ENCODE measurements at places on chromosomes 4 and X. TPM values are rescaled to one million over a fixed set of nuclear protein-coding genes. Genes with fewer than 3 reads are reported as not detected.
A peak's percentile ranks its signal among the peaks of the same experiment; 100 is the strongest.

DNA sequence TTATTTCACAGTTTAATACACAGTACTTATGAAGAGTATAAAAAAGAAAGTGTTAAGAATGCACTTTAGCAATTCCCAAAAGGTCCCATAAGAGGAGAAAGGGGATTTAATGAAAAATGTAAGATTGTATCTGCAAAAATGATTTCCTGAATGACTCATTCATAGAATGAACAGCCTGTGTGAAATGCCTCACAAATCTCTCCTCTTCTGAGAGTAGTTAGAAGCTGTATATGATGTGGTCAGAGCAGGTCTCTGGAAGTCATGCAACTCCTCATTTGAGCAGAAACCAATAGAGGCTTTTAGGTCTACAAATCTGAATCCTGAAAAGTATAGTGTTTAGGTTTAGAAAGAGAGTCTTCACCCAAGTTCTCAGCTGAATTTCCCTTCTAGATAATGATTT lies 381.3 kb upstream of the INTU start:
- H3K4me1 ChIP-seq = no peaks in the 10 kb centered on the region
- H3K27me3 ChIP-seq = no peaks in the 10 kb centered on the region
- no peaks in the 10 kb centered on the region for H3K36me3 ChIP-seq
- H3K27ac ChIP-seq = no peak overlapping the region

DNA sequence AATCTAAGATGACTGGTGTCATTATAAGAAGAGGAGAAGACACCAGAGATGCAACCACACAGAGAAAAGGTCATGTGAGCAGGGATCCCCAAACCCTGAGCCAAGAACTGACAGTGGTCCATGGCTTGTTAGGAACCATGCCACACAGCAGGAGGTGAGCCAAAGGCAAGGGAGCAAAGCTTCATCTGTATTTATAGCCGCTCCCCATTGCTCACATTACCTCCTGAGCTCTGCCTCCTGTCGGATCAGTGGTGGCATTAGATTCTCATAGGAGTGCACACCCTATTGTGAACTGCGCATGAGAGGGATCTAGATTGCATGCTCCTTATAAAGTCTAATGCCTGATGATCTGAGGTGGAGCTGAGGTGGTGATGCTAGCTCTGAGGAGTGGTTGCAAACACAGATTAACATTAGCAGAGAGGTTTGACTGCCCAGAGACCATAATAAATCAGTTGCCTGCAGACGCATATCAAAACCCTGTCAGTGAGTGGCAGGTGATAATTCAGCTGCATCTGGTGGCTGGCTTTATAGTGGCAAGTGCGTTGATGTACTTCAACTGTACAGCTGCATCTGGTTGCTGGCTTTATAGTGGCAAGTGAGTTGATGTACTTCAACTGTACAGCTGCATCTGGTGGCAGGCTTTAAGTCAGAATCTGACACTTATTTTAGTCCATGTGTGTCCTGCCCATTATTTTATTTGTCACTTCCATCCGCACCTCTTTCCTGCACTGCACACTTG lies 19.8 kb upstream of the CXCL2 start:
- H3K4me3 ChIP-seq = no peak overlapping the region
- peaks cover 3% of the 10 kb centered on the region for H3K4me1 ChIP-seq
- no peak for DNase-seq

DNA sequence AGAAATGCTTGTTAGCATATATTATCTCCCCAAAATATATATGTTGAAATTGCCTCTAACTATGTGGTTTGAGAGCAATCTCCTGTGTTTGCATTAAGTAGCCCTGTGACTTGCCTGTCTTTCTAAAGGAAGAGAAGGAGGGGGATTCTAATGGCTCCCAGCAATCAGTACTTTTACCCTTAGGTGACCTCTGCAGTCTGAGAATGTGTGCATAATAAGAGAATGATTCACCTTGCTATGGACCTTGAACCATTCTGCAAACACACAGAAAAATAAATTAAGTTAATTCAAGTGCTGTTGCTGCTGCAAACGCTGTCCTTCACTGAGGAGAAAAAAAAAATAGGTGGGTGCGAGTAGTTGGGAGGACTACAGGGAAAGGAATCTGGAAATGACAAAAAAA lies 322.2 kb downstream of the IQCM start:
- no peak for DNase-seq
- H3K27ac ChIP-seq = no peak overlapping the region
- H3K4me3 ChIP-seq = no peak overlapping the region
- H3K36me3 ChIP-seq = no peaks in the 10 kb centered on the region
- H3K27me3 ChIP-seq = no peaks in the 10 kb centered on the region
- no peaks in the 10 kb centered on the region for H3K4me1 ChIP-seq

DNA sequence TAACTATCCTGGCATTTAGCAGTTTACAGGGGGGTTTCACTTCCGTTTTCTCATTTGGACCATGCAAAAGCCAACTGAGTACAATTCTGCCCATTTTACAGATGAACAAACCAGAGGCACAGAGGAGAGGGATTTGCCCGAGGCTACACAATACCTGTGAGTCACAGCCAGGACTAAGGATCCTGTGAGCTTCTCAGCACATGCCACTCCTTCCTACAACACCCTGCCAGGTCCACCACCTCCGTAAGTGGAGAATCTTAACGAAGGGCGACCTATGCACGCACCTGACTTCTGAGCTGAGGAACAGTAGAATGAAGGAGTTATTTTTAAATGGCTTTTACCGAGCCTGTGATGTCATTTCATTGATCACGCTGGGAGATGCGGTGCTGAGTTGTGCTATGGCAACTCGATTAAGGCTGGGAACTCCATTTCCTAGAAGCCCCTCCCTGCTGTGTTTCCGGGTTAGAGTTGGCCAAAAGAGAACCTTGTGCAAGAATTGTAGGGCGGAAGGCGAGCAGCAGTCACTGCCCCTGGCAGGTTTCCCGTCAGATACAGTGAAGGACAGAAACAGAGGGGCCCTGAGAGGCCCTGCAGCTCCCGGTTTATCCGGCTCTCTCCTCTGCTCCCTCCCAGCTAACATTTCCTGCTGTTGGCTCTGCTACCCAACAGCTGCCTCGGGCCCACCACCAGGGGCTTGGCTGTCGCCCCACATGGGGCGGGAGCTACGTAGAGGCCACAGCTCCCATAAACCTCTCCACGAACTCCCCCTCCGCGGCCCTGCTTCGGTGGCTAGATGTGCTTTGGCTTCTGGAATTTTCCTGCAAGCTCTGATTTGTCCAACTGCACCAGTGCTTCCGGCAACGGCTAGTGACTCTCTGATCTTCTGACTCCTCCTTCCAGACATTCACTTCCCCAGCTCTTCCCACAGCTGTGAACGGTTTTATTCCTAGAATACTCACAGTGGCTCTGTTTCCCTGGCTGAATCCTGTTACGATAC lies 75.1 kb upstream of the USP9X start:
- peak overlapping the region; percentile 53 for H3K4me3 ChIP-seq
- peaks cover 26% of the 10 kb centered on the region for H3K27me3 ChIP-seq
- H3K36me3 ChIP-seq = no peaks in the 10 kb centered on the region
- peak; percentile 83 for DNase-seq
- peaks cover 6% of the 10 kb centered on the region for H3K4me1 ChIP-seq

The ACE2 gene
- polyA plus RNA-seq = 0.42 TPM

DNA sequence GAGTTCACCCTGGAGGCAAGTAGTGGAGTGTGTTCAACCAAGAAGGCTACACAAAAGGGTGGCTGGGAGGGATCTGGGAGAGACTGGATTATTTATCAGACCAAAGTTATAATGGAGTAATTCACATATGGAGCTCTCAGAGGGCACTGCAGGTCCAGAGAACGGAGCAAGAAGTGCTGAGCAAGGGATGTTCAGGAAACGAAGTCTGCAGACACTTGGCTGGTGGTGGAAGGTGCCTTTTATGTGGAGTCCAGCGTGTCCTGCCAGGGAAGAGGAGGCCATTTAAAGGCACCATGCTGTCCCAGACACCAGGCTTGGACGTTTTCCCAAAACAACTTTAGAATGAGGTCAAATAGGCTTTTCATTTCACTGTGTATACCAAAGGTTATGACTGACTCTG lies 130.1 kb downstream of the CEP135 start:
- no peaks in the 10 kb centered on the region for H3K27me3 ChIP-seq
- no peaks in the 10 kb centered on the region for H3K36me3 ChIP-seq
- H3K4me1 ChIP-seq = no peaks in the 10 kb centered on the region

- H3K36me3 ChIP-seq = no peaks in the 10 kb centered on the region
- no peak overlapping the region for H3K27ac ChIP-seq
- H3K27me3 ChIP-seq = no peaks in the 10 kb centered on the region
- H3K4me1 ChIP-seq = peaks cover 31% of the 10 kb centered on the region
Measured at GRCh38 chr4:112170451-112170993, 25.3 kb downstream of the FAM241A start.

DNA sequence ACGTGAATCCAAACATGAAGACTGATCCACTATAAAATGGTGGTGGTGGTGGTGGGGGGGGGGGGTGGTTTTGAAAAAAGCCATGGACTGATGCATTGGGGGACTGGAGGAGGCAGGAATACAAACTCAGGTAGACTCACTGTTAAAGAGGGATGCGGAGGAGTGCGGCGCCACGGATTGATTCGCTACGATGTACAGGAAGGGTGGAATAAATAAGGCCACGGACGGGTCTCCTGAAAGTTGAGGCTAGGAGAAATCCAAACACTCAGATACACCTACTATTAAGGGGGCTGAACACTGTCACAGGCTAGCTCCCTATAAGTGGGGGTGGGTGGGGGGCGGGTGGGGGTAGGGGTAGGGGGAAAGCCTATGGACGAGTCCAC lies 591 bp downstream of the ELK1 start:
- DNase-seq = no peak
- H3K27me3 ChIP-seq = no peaks in the 10 kb centered on the region
- peak overlapping the region; percentile 87 for H3K27ac ChIP-seq
- H3K36me3 ChIP-seq = peaks cover 3% of the 10 kb centered on the region
- H3K4me3 ChIP-seq = peak overlapping the region; percentile 72

- no peaks in the 10 kb centered on the region for H3K4me1 ChIP-seq
- H3K27ac ChIP-seq = no peak overlapping the region
- no peak overlapping the region for H3K4me3 ChIP-seq
- DNase-seq = no peak
- H3K27me3 ChIP-seq = peaks cover 15% of the 10 kb centered on the region
Measured at GRCh38 chrX:151970027-151970426, 4.4 kb downstream of the GABRE start.

The GPR143 gene
- not detected for polyA plus RNA-seq

DNA sequence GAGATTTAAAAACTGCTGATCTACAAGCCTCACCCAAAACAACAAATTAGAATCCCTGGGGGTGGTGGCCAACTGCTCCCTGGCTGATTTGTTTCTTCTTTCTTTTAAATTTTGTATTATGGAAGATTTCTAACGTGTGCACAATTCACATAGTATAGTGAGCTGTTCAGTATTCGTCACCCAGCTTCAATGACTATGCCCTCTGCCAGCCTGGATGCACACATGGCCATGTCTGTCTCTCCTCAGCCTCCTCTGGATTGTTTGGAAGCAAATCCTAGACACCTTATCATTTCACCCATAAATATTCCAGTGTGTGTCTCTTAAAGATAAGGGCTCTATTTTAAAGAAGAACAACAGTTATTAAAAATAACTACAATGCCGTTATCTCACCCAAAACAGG lies 61.9 kb downstream of the PDGFRA start:
- no peak overlapping the region for H3K27ac ChIP-seq
- no peaks in the 10 kb centered on the region for H3K36me3 ChIP-seq
- no peak for DNase-seq
- H3K4me1 ChIP-seq = peaks cover 3% of the 10 kb centered on the region

DNA sequence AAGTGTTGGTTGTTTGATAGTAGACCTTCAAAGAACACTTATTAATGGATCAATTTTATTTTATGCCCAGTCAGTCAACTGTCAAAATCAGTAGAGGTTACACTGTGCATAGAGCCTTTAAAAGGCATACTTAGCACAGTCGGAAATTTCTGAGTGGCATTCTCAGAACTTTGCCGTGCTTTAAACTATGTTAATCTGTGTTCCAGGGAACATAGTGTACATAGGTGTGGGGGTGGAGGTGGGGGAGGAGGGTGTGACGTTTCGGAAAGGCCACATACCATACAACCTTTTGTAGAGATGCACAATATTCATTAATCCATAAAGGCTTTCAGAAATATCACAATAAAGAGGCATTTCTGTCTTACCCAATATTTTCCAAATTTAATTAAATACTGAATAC lies 75.8 kb downstream of the RS1 start:
- no peak for DNase-seq
- H3K27ac ChIP-seq = no peak overlapping the region
- peaks cover 5% of the 10 kb centered on the region for H3K27me3 ChIP-seq

All from psoas muscle (tissue), 8 donors.